ENCODE measurements at places on chromosomes 1 and 21.

DNA sequence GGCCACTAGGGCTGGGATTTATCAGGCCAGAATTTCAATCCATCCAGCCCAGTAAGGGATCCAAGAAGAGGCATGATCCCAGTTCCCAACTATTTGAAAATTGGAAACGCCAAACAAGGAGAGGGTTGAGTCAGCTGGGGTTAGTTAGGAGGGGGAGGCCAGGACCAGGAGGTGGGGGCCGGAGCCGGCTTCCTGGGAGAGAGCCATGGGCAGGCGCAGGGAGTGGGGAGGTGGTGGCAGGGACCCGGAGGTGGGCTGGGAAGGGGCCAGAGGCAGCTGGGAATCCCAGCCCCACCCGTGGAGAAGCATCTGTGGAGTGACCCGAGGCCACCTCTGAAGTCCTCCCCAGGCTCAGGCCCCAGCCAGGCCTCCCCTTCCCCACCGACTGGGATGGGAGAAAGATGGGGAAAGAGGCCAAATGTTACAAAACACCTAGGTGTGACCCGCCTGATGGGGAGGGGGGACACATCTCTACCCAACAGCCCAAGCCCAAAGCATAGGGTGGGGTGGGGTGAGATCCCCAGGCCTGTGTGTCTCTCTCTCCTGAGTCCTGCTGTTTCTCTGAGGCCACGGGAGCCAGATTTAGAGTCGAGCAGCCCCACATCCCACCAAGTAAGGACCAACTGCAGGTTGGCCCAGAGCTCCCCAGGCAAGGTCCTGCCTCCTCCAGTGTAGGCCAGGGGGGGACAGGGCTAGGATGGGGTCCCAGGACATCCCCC lies 10.1 kb downstream of the HSPG2 start:
- DNase-seq: no peak

GRCh38 chr1:46393510-46393909 lies 607 bp upstream of the FAAH start:
- no peak for DNase-seq

DNA sequence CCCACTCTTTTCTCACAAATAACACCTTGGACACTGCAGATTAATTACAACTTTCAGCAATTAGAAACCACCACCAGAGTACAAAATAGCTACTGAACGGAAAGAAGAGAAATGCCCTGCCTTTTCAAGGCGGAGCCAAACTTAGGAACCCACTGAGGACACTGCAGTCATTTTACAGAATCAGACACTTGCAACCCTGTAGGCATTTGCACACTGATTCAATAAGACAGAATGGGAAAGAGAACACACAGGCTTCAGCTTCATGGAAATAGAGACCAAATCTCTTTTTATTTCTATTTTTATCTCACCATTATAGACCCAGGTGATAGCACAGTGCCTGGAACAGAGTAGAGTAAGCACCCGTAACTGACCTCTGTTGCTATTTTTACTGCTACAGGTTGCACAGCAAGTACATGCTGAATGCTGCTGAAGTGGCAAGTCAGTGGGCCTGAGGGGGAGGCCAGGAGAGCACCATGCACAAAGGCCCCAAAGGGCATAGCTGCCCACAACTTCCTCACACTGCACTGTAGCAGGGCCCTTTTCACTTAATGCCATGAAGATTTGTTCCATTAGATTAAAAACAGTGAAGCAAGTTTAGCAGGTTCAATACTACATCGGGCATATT lies 50.7 kb upstream of the EDARADD start:
- no peak for DNase-seq

GRCh38 chr1:205561501-205562203 lies 57.2 kb downstream of the CDK18 start:
- no peak for DNase-seq

GRCh38 chr1:163414778-163415177 lies 93.0 kb downstream of the NUF2 start:
- no peak for DNase-seq

DNA sequence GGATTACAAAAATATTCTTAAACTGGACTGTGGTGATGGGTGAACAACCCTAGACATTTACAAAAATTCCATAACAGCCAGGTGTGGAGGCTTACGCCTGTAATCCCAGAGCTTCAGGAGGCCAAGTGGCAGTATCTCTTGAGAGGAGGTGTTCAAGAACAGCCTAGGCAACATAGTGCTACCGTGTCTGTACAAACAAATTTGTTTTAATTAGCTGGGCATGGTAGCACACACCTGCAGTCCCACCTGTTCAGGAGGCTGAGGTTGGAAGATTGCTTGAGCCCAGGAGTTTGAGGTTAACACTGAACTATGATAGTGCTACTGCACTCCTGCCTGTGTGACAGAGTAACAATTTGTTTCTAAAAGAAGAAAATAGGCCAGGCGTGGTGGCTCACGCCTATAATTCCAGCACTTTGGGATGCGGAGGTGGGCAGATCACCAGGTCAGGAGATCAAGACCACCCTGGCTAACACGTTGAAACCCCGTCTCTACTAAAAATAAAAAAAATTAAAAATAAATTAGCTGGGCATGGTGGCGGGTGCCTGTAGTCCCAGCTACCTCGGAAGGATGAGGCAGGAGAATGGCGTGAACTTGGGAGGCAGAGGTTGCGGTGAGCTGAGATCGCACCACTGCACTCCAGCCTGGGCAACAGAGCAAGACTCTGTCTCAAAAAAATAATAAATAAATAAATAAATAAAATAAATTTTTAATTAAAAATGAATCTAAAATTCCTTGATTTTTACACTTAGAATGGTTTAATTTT lies 37.1 kb downstream of the ARID4B start:
- no peak for DNase-seq

- DNase-seq: no peak
Measured at GRCh38 chr1:114164840-114165543, 11.3 kb upstream of the SYT6 start.

DNA sequence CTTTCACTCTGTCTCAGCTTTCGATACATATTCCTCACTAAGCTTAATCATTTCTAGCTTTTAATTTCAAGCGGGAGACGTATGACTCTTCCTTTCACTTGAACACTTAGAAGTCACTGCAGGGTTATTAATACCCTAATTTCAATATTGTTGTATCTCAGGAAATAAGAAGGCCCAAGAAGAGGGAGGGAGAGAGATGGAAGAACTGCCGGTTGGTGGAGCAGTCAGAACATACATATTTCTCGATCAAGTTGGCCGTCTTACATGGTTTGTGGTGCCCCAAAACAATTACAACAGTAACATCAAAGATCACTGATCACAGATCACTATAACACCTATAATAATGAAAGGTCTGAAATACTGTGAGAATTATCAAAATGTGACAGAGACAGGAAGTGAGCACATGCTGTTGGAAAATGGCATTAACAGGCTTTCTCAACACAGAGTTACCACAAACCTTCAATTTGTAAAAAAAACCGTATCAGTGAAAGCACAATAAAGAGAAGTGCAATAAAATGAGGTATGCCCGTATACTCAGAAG lies 145.4 kb upstream of the HP1BP3 start:
- no peak for DNase-seq

- DNase-seq: no peak
Measured at GRCh38 chr21:17359781-17360180, 153.1 kb upstream of the CXADR start.

- no peak for DNase-seq
Measured at GRCh38 chr1:55503663-55504305, 288.6 kb upstream of the USP24 start.

GRCh38 chr1:182802006-182802803 lies 12.6 kb downstream of the NPL start:
- DNase-seq: no peak

DNA sequence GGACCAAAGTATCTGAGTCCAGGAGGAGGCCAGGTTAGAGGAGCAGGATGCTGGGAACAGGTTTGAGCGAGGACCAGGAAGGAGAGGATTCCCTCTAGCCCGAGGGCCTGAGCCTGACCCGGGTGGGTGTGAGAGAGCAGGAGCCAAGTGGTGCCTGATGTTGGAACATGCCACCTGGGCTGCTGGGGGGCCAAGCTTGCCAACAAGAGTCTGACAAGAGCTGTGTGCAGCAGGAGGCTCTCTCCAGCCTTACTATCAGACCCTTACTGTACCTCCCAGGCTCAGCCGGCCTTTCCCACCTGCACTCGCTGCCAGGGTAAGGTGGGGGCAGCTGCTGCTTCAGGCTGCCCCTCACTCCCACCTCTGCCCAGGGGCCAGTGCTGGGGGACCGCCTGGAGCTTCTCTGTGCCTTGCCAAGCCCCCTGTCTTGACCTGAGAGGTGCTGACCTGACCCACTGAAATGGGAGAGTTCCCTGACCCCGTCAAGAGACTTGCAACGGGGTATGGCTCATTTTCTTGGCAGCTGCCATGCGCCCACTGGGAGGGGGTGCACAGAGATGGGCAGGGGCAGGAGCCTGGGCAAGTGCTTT lies 159.6 kb upstream of the VAMP3 start:
- no peak for DNase-seq

- no peak for DNase-seq
Measured at GRCh38 chr1:157596384-157596783, 1.5 kb downstream of the FCRL4 start.

- no peak for DNase-seq
Measured at GRCh38 chr1:201568859-201569294, 29.9 kb downstream of the NAV1 start.

DNA sequence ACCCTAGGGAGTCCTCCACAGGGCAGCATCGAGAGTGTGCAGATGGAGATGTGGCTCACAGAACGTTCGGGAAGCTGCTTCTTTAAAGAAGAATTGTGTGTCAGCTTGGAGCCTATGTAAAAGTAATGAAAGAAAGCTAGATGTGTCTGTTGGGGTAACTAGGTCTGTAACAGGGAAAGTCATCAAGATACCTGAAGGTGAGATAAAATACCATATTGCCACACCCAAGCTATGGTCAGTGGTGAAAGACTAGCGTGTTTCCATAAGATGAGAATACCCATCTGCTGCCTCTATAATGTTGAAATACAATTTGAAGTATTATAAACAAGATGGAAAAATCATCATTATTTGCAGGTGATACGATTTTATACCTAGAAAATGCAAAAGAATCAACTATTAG lies 17.5 kb downstream of the RCAN1 start:
- DNase-seq: no peak

GRCh38 chr1:6785728-6786505 lies 663 bp downstream of the CAMTA1 start:
- peak; percentile 17 for DNase-seq

- DNase-seq: no peak
Measured at GRCh38 chr1:86822459-86822858, 91.5 kb downstream of the SELENOF start.

GRCh38 chr1:212162635-212163034 lies 122.6 kb upstream of the PPP2R5A start:
- no peak for DNase-seq

DNA sequence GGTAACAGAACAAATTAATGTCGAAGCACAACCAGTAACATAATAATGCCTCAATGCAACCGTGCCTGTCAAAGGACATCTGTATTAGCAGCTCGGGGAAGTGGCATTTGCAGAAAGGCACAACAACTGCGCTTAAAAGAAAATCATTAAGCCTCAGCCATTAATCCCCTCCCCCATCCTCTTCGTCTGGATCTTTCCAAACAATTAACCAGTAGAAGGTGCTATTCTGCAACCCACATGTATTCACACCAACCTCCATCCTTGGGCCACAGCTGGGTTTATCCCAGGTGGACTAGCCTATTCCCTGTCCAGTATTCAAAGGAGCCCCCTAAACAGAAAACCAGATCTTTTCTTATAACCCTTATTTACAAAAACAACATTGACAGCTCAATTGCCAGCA lies 2.6 kb downstream of the RERE start:
- DNase-seq: no peak

- DNase-seq: no peak
Measured at GRCh38 chr1:29800120-29800519, 563.8 kb downstream of the PTPRU start.

- DNase-seq: no peak
Measured at GRCh38 chr1:206946261-206946660, at the start of gene PIGR. PIGR (minus strand) TSS chr1:206946466; CDS start chr1:206940531, 5,935 bp downstream.

DNA sequence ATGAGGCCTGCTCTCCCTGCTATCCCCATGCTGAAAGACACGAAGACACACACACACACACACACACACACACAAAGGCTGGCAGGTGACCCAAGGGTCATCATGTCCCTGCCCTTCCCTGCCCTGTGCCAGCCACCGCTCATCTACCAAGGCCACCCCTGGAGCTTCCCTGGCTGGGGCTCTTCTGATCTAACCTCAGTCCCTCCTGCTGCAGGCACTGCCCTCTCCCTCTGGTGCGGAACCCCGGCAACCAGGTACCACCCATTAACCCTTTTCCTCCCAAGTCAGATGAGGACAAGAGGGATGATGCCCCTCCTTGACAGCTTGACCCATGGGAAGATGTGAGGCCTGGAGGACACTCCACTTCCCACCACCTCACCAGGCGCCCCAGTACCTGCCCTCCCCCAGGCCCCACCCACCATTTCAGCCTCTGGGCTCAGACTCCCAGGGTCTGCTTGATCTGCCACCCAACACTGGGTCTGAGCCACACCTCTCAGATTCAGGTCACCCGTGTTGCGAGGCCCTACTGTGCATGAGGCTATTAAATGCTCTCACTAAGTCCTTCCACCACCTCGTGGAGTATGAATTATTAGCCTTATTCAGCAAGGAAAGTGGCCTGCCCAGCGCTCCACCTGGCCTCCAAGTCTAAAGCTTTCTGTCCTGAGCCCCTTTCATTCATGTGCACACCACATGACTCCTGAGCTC lies 2.5 kb downstream of the SDC3 start:
- DNase-seq: no peak

DNA sequence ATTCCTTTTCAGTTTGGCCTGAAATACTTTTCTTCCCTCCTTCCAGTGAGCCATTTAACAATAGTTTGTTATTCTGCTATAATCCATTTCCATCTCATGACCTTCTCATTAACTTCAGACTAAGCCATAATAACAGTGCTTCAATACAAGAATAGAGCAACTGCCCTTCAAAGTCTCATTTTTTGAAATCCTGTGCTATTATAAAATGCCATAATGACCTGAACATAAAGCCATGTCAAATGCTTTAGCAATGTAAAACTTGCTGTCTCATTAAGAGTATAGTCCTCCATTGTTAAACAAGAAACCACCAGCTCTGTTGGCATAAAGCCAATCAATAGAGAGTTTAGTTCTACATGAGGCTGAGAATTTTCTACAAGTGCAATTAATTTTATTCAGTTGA lies 9.6 kb upstream of the PIGK start:
- no peak for DNase-seq

All from H1 (cell line).